EH (cell line): ENCODE measurements at places on chromosomes 16 and 17.

GRCh38 chr16:68065716-68066305 is 19.4 kb upstream of the NFATC3 start:
- DNase-seq, result peak; percentile 84

DNA sequence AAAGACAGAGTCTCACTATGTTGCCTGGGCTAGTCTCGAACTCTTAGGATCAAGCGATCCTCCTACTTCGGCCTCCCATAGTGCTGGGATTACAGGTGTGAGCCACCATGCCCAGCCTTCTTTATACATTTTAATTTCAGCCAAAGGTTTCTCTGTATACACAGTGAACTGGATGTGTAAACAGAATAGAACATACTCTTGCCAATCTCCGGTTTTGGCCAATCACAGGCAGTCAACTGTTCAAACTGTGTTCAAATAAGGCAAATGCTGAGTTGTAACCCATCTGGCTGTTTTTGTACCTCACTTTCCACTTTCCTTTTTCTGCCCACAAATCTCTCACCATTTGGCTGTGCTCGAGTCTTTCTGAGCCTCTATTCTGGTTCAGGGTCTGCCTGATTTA is 108.2 kb downstream of the CPPED1 start:
- DNase-seq, result no peak

- DNase-seq, result peak; percentile 4
Measured at GRCh38 chr16:53482123-53482522, 20.9 kb downstream of the AKTIP start.

GRCh38 chr16:4420505-4421105 is 4.2 kb upstream of the CORO7 start:
- DNase-seq, result no peak

GRCh38 chr17:32568705-32569104 is 81.9 kb downstream of the CDK5R1 start:
- no peak for DNase-seq

GRCh38 chr16:85252014-85252413 is 139.7 kb upstream of the CIBAR2 start:
- no peak for DNase-seq

GRCh38 chr17:31114956-31115555 is 20.3 kb downstream of the NF1 start:
- DNase-seq, result no peak

GRCh38 chr16:89192956-89193575 is 7.3 kb downstream of the SLC22A31 start:
- peak; percentile 70 for DNase-seq

- no peak for DNase-seq
Measured at GRCh38 chr17:72743037-72743467, 349.4 kb downstream of the SLC39A11 start.

DNA sequence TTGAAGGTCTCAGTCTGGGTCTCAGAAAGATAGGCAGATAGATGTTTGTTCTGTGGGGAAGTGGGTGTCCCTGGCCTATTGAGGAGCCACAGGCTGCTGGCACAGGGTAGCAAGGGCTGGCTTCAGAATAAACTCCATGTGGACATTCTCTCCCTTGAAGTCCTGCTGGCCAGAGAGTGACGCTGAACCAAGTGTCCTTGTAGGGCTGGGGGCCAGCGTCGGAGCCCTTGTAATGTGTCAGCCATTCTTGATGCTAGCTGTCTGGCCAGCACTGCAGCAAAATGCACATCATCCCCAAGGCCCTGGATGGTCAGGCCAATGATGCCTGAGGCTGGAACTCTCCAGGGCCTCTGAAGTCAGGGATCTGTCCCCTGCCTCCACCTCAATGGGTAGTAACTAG is 103.3 kb downstream of the CCDC182 start:
- no peak for DNase-seq

DNA sequence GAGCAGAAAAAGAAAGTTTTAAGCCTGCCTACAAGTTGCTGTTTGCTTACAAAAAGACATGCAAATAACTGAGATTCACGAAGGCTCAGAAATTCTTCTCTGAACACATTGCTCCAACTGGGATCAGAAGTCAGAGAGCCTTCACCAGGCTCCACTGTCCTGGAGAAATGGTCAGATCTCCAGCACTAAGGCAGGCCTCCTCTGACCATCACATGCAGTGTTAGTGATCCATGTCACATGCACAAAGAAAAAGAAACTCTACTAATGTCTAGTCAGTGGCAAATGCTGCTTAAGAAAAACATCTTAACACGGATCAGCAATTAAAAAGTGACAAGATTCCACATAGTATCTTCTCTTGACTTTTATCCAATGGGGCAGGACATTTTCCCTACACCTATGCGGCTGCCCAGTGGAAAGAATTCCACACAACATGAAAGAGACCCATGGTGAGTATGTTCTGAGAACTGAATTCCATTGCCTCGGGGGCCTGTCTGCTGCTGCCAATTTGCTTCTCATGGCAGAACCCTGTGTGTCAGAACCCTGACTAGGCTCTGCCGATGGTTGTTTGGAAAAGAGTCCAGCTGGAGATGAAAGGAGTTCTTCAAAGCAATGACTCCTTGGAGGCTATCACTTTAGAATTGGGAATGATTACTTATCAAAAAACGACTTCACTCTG is 96.6 kb downstream of the HIC1 start:
- DNase-seq, result peak; percentile 59
